GM13977 (cell line): ENCODE measurements at places on chromosomes 7 and 10.

DNA sequence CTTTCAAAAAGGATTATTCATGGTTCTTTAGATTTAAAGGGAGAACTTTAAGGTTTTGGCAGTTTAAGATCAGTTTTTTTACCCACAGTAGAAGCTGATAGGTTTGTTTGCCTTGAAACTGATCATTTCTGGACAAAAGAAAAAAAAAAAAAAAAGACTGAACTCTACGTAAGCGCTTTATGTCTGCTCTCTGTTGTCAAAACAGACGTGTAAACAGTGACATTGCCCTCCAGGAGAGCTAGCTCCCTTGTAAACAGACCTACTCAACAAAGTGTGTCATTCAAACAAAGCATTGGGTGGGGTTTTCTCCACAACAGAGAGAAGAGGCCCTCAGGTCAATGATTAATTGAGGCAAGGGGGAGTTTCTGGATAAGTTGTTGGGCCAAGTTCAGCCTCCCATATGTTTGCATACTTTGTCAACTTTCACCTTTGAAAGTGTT lies 568.1 kb upstream of the LRRN3 start:
- no peak for DNase-seq

- DNase-seq, result no peak
Observed at GRCh38 chr7:149495785-149496641, 1.6 kb downstream of the ZNF746 start.

- DNase-seq, result peak; percentile 36
Observed at GRCh38 chr7:105678811-105679495, 97.7 kb upstream of the EFCAB10 start.

- no peak for DNase-seq
Observed at GRCh38 chr7:100546926-100547800, 8.2 kb downstream of the AGFG2 start.

GRCh38 chr10:97154781-97155180 lies 31.0 kb downstream of the SLIT1 start:
- DNase-seq, result no peak
